Activated naive CD4-positive, alpha-beta T cell treated with anti-CD3 and anti-CD28 coated beads, Interleukin-2, amount 50 U/mL, for 16 hours (primary cell): ENCODE measurements at places on chromosomes 11 and 22.
A peak's percentile ranks its signal among the peaks of the same experiment; 100 is the strongest.

- DNase-seq = no peak
Measured at GRCh38 chr22:46587061-46587460, 33.1 kb upstream of the GRAMD4 start.

DNA sequence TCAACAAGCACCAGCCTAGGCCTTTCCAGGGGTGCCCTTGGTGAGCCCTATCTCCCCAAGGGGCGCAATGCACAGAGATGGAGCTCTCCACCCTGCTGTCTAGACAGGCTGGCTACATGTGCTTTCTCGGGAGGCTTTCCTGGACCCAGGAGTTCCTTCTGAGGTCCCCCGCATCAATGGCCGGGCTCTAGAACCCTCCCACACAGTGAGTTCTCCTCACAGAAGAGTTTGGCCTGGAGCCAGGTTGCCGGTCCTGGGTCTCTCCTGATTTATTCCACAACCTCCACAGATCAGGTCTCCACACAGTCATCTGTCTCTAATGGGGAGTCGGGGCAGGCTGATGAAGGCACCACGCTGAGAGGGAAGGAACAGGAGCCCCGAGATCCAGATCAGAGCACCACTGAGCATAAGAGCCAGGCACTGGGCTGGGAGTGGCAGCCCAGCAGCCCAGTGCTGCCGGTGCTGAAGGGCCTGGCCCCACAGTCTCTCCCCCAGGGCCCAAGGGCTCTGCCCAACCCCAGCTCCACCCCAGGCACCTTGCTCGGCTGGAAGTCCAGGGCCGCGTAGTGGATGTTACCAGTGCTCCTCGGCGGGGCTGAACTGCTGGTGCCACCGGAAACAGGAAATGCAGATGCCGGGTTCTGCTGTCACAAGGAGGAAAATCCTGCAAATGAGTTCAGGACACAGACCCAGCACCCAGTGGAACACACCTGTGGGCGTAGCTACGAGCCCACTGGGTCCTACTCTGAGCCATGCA lies 44.7 kb downstream of the GAB4 start:
- DNase-seq = no peak

DNA sequence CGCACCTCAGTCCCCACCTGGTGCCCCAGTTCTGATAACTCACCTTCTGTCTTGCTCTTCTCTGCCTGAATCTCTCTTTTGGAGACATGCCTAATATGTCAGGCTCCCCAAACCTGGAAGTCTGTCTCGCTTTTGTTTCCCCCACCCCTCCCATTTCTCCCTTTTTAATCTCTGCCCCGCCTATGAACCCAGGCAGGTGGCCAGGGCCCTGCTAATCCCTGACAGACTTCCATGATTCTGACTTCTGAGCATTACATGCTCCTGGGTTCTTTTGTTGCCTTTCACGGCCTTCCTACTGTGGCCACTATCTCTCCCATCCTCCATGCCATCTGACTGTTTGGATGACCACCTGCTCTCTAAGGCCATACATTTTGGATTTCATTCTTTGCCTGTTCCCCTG lies 1120.9 kb upstream of the CCDC90B start:
- no peak for DNase-seq

- no peak for DNase-seq
Measured at GRCh38 chr11:1298695-1299492, 10.5 kb downstream of the TOLLIP start.

DNA sequence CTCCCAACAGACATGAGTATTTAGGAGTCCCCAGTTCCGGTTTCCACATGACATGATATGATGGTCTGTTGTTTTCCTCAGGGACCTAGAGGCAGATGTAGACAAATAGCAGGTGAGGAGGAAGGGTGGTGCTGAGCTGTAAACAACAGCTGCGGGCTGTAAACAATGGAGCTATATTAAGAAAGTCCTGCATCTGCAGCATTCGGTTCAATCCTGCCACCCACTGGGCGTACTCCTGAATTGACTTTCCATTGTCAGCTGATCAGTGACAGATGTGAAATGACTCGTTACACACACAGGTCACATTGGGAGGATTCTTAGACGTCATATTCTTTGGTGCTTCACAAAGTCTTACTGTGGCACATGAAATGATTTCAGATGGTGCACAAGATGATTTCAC lies 26.8 kb upstream of the RAG1 start:
- DNase-seq = no peak

DNA sequence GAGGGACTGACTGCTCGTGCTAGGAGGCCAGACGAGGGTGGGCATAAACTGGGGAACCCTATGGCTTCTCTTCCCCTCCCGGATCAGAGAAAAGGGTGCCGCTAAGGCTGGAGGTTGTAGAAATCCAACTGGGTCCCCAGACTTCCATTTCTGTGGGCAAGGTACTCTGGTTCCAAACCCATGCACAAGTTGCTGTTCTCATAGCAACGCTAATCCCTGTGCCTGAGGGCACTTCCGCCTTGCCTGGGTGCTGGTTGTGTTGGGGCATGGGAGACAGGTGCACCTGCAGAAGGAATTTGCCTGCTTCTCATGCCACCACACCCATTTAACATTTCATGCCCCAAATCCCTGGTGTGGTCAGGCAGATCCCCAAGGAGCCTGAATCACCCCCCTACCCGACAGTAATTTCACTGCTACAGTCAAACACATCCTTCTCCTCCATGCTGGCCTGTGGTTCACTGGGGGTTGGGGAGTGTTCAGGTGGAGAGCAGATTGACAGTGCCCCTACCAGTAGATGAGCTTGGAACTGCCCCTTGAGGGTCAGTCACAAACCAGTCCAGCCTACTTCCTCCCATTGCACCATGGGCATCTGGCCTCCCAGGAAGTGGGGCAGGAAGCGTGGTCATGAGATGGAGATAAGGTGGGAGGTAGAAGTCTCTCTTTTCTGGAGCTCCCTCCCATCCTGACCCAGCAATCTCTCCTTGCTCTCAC lies 1.2 kb downstream of the C2CD2L start:
- DNase-seq = peak; percentile 27

- no peak for DNase-seq
Measured at GRCh38 chr11:63280920-63281319, 37.5 kb upstream of the SLC22A25 start.
